Choroid plexus epithelial cell (primary cell): ENCODE measurements at places on chromosomes 16 and 17.

- peak; percentile 82 for DNase-seq
Measured at GRCh38 chr16:49639739-49640431, 216.0 kb downstream of the ZNF423 start.

GRCh38 chr17:80855948-80856862, 135.4 kb upstream of the CHMP6 start:
- DNase-seq, result peak; percentile 94

DNA sequence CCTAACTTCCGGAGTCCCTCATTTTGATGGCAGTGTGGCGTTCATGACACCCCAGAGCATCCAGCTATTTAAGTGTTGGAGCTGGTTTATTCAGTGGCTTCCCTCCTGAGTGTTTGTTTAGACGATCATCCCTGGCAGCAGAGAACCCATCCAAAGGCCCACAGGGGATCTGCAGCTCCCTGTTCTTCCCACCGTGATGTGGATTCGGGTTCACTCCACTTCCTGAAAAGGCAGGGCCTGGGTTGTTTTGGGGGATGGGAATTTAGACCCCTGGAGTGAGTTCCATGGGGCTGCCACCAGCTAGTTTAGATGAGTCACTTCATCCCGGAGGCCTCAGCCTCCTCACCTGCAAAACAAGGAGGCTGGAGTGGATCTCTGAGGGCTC, 2.3 kb downstream of the KSR1 start:
- no peak for DNase-seq

- no peak for DNase-seq
Measured at GRCh38 chr16:76335180-76335974, 58.2 kb downstream of the CNTNAP4 start.

DNA sequence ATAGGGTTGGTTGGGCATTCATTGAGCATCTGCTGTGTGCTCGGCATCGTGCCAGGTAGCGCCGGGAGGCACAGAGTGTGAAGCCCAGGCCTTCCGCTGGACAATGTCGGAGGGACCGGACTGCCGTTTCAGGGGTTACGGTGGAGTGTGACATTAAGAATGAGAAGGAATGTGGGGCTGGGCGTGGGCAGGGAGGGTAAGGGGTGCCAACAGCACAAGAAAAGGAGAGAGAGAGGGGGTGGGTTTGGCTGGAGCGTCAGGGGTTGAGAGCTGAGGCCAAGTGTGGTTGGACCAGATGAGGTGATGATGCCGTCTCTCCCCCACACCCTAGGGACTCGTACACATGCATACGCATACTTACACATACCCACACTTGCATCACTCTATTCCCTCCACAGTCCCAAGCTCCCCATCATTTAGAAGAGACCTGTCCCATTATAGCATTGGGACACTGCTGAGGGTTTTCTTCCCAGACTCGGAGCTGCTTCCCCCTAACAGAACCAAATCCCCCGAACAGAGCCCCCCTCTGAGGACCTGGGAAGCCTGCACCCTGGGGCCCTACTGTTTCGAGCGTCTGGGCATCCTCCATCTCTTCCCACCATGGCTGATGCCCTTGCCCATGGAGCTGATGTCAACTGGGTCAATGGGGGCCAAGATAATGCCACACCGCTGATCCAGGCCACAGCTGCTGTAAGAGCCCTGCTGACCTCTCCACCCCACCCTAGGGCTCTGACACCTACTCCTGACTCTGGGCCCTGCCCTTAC, 3.3 kb upstream of the KCTD11 start:
- DNase-seq, result no peak

DNA sequence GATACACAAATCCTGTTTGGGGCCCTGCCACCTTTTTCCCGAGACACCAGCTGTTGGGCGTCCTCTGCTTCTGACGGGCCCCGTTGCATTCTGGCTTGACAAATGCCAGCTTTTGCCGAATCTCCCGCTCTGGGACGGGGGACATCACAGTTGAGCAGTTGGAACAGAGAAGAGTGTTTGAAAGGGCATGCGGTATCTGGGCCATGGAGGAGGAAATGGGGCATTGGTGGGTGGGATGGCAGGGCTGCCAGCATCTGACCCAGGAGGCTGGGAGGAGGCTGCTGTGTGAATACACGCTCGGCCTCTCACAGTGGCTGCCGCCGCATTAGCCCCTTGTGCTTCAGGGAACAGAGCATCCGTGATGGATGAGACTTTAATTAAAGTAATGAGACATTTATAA, 184.3 kb upstream of the TNRC6C start:
- no peak for DNase-seq

GRCh38 chr17:73003487-73003886, 89.0 kb downstream of the SLC39A11 start:
- no peak for DNase-seq

DNA sequence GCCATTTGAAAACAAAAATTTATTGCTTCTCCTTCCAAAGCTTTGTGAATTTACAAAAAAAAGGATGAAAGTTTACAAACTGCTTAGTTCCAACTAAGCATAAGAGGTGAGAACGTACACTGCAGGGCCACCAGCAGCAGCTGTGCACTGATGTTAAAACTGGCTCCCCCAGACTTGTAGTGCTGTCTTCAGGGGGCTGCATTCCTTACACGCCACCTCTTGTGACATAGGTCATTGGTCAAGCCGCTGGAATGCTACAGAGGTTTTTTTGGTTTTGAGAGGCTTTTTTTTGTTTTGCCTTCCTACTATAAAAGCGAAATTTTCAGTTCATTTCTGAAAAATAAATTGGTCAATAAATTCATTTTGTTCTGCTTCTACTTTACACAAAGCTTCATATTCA, 6.9 kb downstream of the IFT20 start:
- DNase-seq, result peak; percentile 87

- no peak for DNase-seq
Measured at GRCh38 chr17:50052822-50053653, 2.9 kb upstream of the ITGA3 start.

GRCh38 chr17:39069114-39069756, 82.2 kb downstream of the PLXDC1 start:
- peak; percentile 76 for DNase-seq

- no peak for DNase-seq
Measured at GRCh38 chr16:14353340-14353739, 276.7 kb downstream of the PARN start.

DNA sequence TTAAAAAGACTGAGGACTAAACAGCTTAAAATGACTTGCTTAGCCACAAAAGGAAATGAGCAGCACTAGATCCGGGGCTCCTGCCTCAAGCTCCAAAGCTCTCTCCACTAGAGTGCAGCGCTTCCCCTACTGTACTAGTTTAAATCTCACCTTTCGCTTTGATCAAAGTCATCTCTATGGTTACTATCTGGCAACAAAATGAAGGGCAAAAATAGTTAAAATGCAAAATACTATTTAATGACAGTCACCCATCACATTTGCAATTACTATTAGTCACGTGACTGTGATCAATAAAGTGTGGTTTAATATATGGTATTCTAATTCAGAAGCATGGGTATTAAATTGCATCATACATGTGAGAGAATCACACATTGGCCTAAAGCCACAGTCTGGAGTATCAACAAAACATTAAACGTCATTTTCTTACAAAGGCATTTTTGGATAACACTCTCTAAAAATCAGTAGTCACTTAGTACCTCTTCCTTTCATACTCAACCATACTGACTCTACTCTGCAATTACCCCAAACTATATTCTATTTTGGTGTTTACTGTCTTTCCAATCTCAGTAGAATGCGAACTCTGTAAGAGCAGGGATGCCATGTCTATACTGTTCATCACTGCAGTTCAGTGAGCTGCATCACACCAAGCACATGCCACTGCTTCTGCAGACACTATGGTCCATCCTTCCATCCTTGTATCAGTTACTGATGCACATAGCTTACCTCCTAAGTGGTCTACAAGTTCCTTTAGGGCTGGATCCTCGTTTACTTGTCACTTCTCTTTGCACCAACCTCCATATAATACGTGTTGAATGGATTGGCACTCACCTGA, 6.2 kb downstream of the PSMD12 start:
- DNase-seq, result peak; percentile 61

GRCh38 chr17:33944412-33944811, 310.7 kb upstream of the CCL2 start:
- DNase-seq, result no peak
